ENCODE measurements at places on chromosomes 3 and 15. TPM values are rescaled to one million over a fixed set of nuclear protein-coding genes. Genes with fewer than 3 reads are reported as not detected.

DNA sequence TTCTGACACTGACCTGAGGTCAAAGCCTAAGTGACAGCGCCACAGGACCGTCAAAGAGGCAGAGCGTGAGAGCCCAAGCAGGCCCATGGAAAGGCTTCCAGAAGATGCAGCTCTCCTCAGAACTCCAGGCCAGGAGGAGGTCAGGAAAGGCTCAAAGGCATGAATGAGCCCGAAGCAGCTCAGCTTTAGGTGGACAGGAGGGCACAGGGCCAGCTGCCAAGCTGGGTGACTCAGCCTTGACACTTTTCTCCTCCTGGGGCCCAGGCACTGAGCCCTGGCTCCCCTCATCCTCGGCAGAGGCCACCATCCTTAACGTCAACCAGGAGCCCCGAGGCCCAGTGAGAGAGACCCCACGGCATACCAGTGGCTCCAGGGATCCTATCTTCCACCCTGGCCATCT is 62.9 kb downstream of the ADCY5 start:
- no peak for DNase-seq

GRCh38 chr15:36067483-36068274 is 511.7 kb upstream of the CDIN1 start:
- no peak for DNase-seq

DNA sequence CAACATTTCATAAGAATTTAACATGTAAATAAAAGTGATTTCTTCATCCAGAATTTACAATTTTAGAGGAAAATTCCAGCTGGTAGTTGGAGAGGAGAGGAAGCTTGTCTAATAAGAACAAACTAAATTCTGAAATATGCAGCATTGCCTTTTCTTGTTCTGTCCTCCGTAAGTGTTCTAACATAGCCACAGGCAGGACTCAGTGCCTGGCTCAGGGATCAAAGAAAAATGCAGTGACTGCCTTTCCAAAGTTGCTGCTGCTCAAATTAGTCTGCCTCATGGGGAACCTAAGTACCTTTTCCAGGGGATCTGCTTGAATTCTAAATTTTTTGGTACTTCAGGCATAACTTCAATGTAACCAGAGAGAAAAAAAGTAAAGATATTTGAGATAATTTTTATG is 713.0 kb upstream of the CADM2 start:
- DNase-seq: no peak

Gene NANOGP8
- total RNA-seq: not detected

DNA sequence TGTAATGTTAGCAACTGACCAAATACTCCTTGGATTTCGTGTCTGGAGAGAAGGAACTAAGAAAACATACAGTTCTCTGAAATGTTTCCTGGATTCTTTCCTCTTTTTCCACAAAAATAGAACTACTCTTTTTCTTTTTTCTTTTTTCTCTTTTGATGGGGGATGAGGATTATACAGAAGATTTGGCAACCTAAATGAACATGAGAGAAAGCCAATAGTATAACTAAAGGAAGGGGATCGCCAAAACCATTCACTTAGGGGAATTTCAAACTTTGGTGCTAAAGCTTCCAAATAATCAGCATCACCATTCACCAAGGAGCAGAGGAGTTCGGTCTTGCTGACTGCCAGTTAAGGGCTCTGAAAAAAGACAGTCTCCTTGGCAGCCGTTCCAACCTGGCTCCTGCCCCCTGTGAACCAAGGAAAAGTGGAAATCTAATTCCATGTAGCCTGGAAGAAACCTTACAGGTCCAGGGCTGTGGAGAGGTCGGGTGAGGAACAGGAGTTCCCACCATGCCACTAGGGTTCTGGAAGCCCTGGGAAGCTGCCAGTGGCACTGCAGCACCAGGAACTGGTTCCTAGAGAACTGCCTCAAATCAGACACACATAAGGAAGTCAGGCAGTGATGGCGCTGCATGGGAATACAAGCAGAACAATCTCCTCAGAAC is 176.9 kb downstream of the TNIK start:
- no peak for DNase-seq

Gene ALS2CL
- 3.6 TPM for total RNA-seq

- no peak for DNase-seq
Measured at GRCh38 chr3:9615003-9615628, 34.2 kb upstream of the MTMR14 start.

DNA sequence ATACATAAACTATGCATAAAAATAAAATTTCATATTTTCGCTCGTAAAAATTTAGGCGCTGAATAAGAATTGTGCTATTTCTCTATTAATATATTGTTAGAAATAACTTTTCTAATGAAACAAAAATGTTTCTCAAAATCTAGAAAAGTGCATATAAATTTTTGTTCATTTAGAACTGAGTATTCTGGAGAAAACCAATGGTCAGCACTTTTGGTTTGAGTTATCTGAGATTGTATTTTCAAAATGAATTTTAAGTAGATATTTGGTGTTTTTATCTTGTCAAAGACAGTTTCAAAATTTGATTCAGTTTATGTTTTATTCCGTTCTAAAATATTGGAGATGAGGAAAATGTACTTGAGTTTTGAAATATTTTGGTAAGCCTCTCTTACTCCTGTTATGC is 13.9 kb downstream of the MYNN start:
- DNase-seq: no peak

Gene PTX3
- total RNA-seq: 40.2 TPM

DNA sequence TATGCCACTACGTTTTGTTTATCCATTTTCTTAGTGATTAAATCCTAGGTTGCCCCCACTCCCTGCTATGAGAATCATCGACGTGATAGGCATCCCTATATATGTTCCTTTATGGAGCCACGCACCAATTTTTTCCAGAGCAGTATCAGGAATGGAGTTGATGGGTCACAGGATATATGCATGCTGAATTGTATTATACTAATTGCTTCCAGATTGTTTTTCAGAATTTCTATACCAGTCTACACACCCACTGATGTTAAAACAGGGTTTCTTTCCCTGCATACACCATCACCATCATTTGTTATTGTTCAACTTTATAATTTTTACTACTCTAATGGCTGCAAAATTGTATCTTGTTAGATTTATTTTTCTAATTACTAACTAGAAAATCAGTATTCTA is 100.1 kb upstream of the MRPS22 start:
- no peak for DNase-seq

- DNase-seq: no peak
Measured at GRCh38 chr3:99240700-99241099, 339.2 kb upstream of the DCBLD2 start.

Gene WDR49
- total RNA-seq: not detected

DNA sequence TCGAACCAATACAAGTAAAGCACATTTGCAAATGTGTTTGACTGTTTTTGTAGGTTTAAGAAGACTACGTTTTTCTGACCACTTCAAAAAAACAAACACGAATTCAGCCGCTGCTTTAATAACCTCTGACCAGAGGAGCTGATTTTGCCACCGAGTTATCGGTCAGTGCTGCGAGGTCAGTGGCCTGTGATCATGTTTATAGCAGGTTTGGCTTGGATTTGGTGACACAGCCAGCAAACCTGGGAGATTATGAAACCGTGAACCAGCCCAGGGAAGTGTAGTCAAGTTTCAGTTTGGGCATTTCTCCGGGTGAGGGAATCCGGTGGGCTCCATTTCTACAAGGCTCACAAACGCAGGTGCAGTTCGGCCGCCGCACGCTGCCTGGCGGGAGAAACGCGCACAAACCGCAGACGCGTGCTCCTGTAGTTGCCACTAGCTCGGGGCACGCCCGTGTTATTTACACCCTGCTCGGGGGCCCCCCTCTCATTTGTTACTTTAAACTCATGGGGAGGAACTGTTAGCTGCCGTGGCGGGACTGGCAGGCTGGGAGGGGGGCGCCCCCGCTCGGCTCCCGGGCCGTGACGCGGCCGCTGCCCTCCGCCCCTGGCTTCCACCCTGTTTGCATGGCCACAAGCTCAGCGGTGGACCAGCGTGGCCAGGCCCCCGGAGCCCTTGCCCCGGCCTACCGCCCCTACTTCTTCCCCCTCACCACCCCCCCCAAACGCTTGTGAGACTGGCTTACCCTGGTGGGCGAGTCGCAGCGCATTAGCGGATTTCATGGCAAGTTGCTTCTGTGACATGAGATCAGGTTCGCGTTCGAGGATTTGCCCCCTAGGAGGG is 13.6 kb upstream of the ONECUT1 start:
- DNase-seq: no peak

Gene MESP2
- total RNA-seq: 0.36 TPM

DNA sequence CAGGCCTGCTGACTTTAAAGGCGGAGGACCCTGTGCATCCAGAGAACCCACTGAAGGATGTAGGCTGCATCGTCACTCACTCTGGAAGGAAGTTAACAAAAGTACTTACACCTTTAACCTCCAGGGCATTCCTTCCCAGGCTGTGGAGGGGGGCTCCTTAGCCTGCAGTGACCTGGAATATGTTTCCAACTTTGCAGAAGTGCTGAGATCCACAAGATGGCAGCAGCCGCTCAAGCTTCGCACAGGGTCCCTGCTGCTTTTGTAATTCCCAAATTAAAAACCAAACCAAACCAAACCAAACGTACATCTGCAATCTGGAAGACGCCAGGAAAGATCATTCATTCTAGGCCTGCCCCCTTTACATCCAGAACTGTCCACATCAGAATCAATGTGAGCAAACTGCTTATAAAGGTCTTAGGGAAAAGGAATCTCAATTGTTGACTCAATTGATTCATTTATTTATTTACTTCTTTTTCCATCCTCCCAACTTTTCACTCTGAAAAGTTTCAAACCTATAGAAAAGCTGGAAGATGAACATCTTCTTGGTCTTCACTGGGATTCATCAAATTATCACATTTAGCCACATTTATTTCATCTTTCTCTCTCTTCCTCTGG is 70.5 kb upstream of the KLHL25 start:
- DNase-seq: no peak

Gene KCTD6
- 12.9 TPM for total RNA-seq

DNA sequence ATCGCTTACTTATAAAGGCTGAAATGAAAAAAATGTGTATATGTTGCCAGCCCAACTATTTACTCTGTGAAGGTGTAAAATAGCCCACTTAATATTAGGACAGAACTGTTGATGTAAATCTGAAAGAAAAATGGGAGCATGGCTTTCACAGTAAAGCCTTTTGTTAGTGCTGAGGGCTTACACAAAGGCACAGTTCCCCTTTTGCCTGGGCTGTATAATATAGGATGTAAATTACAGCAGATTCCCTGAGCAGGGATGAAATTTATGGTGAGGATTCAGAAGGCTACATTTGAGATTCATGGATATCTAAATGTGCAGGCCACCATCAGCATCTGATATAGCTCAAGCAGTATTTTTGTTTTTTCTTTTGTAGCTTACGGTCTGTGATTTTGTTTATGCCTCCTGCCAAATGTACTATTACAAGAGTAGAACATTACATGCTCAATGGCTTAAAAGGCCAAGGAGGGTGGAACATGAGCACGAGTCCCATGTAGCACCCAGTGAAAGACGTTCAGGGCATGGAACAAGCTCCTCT is 109.1 kb upstream of the ATP10A start:
- DNase-seq: no peak

- no peak for DNase-seq
Measured at GRCh38 chr3:24514119-24514518, 19.5 kb upstream of the THRB start.

Gene SEMA6D
- total RNA-seq: 4.9 TPM

Gene SPRED1
- 26.8 TPM for total RNA-seq
